Psoas muscle (tissue), 8 donors: ENCODE measurements at places on chromosomes 7 and 10.

DNA sequence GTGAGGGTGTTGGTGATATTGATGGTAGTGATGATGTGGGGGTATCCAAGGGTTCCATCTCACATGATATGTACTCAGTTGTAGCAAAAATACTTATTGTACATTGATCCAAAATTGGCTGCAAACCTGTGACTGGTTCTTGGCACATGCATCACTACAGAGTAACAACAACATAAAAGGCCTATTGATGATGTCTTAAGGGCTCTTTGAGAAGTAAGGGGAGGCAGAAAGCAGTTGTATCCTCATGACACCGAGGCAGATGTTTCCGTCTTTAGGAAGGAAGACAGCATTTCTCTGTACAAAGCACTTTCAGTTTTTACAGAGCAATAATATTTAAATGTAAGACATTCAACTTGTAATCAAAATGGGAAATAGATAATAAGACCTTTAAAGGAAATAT is 34.5 kb downstream of the NRG3 start:
- H3K36me3 ChIP-seq: no peaks in the 10 kb centered on the region
- no peak for DNase-seq
- H3K27ac ChIP-seq: no peak overlapping the region
- no peaks in the 10 kb centered on the region for H3K27me3 ChIP-seq
- H3K4me3 ChIP-seq: no peak overlapping the region
- no peaks in the 10 kb centered on the region for H3K4me1 ChIP-seq

- H3K4me3 ChIP-seq: no peak overlapping the region
- DNase-seq: no peak
- H3K27me3 ChIP-seq: no peaks in the 10 kb centered on the region
- no peak overlapping the region for H3K27ac ChIP-seq
These were observed 27.3 kb downstream of the MTURN start for GRCh38 chr7:30162133-30162532.

DNA sequence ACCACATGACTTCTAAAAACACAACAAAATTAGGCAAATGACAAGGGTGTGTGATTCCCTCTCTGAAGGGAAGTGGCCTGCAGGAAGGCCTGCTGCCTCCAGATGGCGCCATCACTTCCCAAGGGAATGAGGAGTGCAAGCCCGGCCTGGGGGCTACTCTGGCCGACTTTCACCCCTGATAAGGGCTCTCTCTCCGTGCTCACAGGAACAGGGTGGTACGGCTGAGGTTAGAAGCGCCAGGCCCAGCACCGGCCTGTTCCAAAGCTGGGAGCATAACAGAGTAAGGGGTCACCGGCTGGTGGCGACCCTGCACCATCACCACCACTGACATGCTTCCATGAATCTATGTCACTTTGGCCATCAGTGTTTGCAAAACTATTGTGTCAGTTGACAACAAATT is 13.1 kb downstream of the RBP3 start:
- no peaks in the 10 kb centered on the region for H3K27me3 ChIP-seq
- no peak overlapping the region for H3K27ac ChIP-seq
- no peaks in the 10 kb centered on the region for H3K4me1 ChIP-seq
- H3K4me3 ChIP-seq: no peak overlapping the region

DNA sequence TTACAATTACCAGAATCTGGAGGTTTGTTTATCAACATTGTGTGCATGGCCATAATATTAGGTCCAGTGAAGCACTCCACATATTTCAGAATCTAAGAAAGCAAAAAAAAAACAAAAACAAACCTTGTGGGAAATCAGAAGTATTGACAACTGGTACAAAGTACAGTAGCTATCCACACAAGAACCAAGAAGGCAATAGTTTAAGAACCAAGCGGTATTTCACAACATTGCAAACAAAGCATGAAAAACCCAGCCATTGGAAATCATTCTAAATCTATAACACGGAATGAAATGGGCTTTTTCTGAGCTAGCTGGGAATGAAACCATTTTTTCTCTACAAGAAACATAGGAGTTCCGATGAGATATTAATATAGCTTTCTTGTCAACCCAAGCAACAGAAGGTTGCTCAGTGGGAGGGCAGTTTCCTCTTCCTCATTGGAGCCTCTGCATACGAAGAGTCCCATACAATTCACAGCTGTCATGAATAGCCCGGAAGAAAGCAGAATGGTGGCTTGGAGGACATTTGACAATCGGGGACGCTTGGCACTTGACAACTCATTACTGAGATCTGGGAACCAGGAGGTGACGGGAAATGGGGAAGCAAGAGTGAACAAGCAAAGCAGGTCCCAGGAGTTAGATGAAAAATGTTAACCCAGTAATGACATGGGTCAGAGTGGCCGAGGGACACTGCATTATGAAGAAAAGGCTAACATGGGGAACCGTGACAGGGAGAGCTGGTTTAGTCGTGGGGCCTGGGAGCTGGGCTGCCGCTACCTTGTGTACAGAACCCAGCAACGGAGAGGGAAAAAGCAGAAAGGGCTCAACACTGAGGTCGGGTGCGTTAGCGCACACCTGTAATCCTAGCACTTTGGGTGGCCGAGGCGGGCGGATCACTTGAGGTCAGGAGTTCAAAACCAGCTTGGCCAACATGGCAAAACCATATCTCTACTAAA is 7.8 kb downstream of the PHYH start:
- no peaks in the 10 kb centered on the region for H3K4me1 ChIP-seq
- H3K4me3 ChIP-seq: no peak overlapping the region
- no peak overlapping the region for H3K27ac ChIP-seq
- peaks cover 6% of the 10 kb centered on the region for H3K36me3 ChIP-seq
- no peak for DNase-seq

DNA sequence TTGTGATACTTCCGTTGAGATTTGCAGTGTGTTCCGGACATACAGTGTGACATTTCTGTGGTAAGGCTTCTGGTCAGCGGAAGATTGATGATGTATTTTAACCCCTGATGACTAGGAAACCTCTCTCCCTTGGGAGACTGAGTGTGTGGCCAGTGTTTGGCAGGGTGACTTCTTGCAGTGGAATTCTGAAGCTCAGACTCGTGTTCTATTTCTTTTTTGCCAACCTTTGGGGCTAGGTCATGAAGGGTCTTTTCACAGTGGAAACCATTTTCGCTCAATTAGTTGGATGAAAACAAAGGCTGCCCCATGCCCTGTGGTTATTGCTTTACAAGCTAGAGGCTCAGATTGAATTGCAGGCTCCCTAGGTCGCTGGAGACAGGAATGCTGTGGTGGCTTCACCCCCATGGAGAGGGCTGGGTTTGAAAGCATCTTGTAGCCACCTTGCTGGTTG is 288.9 kb downstream of the BBS9 start:
- no peak overlapping the region for H3K27ac ChIP-seq
- H3K4me3 ChIP-seq: no peak overlapping the region
- no peak for DNase-seq
- H3K36me3 ChIP-seq: no peaks in the 10 kb centered on the region
- no peaks in the 10 kb centered on the region for H3K27me3 ChIP-seq
- no peaks in the 10 kb centered on the region for H3K4me1 ChIP-seq

DNA sequence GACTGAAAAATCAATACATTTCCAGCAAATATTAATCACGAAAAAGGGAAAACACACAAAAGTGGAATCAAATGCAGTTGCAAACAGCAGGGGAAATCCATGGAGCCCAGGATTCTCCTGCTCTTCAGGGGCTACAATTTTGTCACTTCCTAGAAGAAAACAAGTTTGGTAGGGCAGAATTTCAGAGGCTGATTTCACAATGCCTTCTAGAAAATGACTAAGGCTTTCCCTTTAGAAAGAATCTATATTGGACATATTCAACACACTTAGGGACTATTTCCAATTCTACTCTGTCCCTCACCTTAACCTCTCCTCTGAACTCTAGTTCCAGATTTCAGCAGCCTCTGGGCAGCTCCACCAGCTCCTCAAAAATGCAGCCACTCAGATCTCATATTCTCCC is 111.3 kb downstream of the HECTD2 start:
- H3K4me1 ChIP-seq: peaks cover 9% of the 10 kb centered on the region
- H3K27ac ChIP-seq: no peak overlapping the region
- no peaks in the 10 kb centered on the region for H3K36me3 ChIP-seq
- H3K4me3 ChIP-seq: no peak overlapping the region
- H3K27me3 ChIP-seq: no peaks in the 10 kb centered on the region

GRCh38 chr10:114212153-114212552 is 26.9 kb upstream of the VWA2 start:
- no peak overlapping the region for H3K4me3 ChIP-seq
- DNase-seq: no peak
- no peak overlapping the region for H3K27ac ChIP-seq
- no peaks in the 10 kb centered on the region for H3K4me1 ChIP-seq
- H3K27me3 ChIP-seq: no peaks in the 10 kb centered on the region
- H3K36me3 ChIP-seq: no peaks in the 10 kb centered on the region

- no peak overlapping the region for H3K4me3 ChIP-seq
- no peak overlapping the region for H3K27ac ChIP-seq
- no peaks in the 10 kb centered on the region for H3K36me3 ChIP-seq
- H3K4me1 ChIP-seq: no peaks in the 10 kb centered on the region
These were observed 27.8 kb downstream of the IL2RA start for GRCh38 chr10:6034371-6034770.

GRCh38 chr7:86665669-86666068 is 22.0 kb downstream of the GRM3 start:
- H3K27ac ChIP-seq: no peak overlapping the region
- no peak overlapping the region for H3K4me3 ChIP-seq
- no peak for DNase-seq
- H3K27me3 ChIP-seq: no peaks in the 10 kb centered on the region

GRCh38 chr10:74114041-74114448 is 36.6 kb downstream of the AP3M1 start:
- DNase-seq: no peak
- no peaks in the 10 kb centered on the region for H3K27me3 ChIP-seq
- peaks cover 44% of the 10 kb centered on the region for H3K36me3 ChIP-seq
- no peaks in the 10 kb centered on the region for H3K4me1 ChIP-seq
- no peak overlapping the region for H3K27ac ChIP-seq
- no peak overlapping the region for H3K4me3 ChIP-seq

DNA sequence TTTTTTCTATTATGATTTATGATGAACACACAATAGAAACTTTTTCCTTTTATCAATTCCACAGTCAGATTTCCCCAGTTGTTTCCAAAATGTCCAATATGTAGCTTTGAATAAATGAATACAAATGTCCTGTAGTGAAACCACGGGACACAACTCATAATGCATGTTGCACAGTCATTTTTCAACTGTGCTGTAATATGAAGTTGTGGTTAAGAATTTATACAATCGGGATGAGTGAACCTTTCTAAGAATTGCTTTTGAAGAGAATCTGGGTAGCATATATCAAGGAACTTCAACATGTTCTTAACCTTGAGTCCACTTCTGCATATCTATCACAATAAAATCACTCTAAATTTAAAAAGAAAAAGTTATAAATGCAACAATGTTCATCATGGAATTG is 14.6 kb upstream of the ST7 start:
- H3K4me1 ChIP-seq: no peaks in the 10 kb centered on the region
- no peaks in the 10 kb centered on the region for H3K27me3 ChIP-seq
- no peak overlapping the region for H3K4me3 ChIP-seq
- H3K27ac ChIP-seq: no peak overlapping the region
- no peaks in the 10 kb centered on the region for H3K36me3 ChIP-seq

- H3K27me3 ChIP-seq: no peaks in the 10 kb centered on the region
- H3K4me1 ChIP-seq: no peaks in the 10 kb centered on the region
- peak; percentile 38 for DNase-seq
- H3K36me3 ChIP-seq: no peaks in the 10 kb centered on the region
- no peak overlapping the region for H3K27ac ChIP-seq
These were observed 368.1 kb downstream of the CTNNA3 start for GRCh38 chr10:67327626-67328535.

GRCh38 chr7:43686991-43687390 is 42.3 kb downstream of the COA1 start:
- H3K4me1 ChIP-seq: peaks cover 22% of the 10 kb centered on the region
- H3K4me3 ChIP-seq: no peak overlapping the region
- H3K27ac ChIP-seq: no peak overlapping the region

- H3K27me3 ChIP-seq: no peaks in the 10 kb centered on the region
- H3K36me3 ChIP-seq: no peaks in the 10 kb centered on the region
- peaks cover 12% of the 10 kb centered on the region for H3K4me1 ChIP-seq
- DNase-seq: no peak
- H3K4me3 ChIP-seq: no peak overlapping the region
These were observed 24.7 kb downstream of the CELF2 start for GRCh38 chr10:11042357-11042756.

GRCh38 chr10:34102893-34103506 is 712.1 kb downstream of the PARD3 start:
- H3K36me3 ChIP-seq: no peaks in the 10 kb centered on the region
- peaks cover 18% of the 10 kb centered on the region for H3K4me1 ChIP-seq
- peak overlapping the region; percentile 69 for H3K27ac ChIP-seq
- H3K27me3 ChIP-seq: no peaks in the 10 kb centered on the region

DNA sequence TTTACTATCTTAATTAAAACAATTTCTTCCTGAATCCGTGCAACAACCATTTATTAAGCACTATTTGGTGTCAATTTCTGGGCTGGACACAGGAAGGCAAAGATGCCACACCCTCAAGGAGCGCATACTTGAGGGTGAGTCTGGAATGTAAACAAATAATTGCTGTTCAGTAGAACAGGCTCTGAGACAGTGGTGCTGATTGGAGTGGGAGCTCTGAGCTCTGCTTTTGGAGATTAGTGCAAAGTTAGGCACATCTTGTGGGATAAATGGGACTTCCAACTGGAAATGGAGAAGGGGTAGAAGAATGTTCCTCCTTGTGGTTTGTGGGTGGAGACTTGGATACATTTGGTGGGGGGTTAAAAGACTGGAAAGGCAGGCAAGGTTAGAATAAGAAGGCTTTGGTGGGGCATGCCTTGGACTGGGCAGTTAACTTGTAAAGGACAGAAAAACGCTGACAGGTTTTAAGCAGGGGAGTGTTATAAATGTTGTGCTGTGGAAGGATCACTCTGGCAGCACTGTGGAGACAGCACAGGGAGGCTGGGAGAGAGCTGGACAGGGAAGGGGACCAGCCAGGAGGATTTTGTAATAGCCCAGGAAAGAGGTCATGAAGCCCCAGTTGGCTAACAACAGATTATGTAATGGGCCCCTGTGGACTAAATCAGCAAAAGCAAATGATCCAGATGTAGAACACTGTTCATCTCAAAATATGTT is 80.7 kb downstream of the ZNF365 start:
- peak; percentile 43 for DNase-seq
- H3K36me3 ChIP-seq: no peaks in the 10 kb centered on the region
- no peaks in the 10 kb centered on the region for H3K27me3 ChIP-seq
- H3K4me1 ChIP-seq: no peaks in the 10 kb centered on the region
- H3K27ac ChIP-seq: no peak overlapping the region

GRCh38 chr10:72802763-72803505 is 90.6 kb upstream of the OIT3 start:
- no peaks in the 10 kb centered on the region for H3K27me3 ChIP-seq
- H3K4me3 ChIP-seq: peak overlapping the region; percentile 15
- peaks cover 36% of the 10 kb centered on the region for H3K4me1 ChIP-seq
- H3K27ac ChIP-seq: no peak overlapping the region
- no peak for DNase-seq

DNA sequence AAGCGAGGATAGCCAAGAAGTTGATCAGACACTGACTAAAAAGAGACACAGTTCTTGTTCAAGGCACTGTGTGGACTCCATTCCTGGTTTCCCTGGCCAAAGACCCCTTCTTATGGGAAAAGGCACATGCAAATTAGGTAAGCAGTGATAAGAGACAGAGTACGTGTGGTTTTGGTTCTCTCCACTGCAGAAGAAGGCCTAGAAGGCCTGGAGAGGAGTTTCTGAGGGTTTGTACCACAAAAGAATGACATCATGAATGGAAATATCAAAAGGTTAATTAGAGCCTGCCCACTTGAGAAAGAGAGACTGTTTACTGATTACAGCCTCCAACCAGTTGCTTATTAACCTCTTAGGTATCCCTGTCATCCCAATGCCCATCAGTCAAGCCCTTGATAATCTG is 137.5 kb downstream of the ZNF365 start:
- no peaks in the 10 kb centered on the region for H3K36me3 ChIP-seq
- DNase-seq: no peak
- H3K4me3 ChIP-seq: no peak overlapping the region
- no peaks in the 10 kb centered on the region for H3K27me3 ChIP-seq
